NCI-H187 (cell line): ENCODE measurements at places on chromosomes 3 and 15.

GRCh38 chr15:73714695-73715301 is 30.6 kb downstream of the CD276 start:
- no peak for DNase-seq

DNA sequence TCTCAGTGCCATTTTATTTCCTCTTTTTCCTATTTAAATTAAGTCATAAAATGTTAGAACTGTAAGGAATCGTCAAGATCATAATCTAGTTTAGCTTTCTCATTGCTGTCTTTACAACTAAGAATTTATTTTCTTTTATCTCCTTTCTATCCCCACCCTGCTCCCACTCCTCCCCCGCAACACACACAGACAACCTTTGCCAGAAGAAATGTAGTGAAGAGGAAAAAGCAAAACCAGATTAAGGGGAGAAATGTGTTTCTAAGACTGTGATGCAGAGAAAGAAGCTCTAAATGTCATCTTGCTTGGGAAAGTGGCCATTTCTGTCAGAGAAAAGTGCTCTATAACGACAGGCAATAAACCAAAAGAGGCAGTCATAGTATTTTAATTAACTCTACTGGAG is 78.3 kb upstream of the MLF1 start:
- DNase-seq, result no peak

DNA sequence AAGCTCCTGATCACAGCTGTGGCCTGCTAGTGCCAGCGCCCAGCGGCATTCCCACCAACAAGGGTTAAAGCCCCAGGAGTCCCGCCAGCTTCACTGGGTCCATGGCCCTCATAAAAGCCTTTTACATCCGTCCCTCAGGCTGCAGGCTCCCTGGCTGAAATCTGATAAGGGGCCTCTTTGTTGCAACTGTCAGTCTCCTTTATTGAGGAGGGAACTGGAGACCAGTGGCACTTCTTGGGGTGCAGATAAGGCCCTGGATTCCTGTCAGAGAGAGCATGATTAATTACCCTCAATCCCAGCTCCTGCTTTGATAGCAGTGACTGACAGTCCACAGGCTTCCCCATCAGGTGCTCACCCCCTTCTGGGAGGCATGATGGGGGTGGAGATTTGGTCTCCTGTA is 30.9 kb upstream of the CLK3 start:
- DNase-seq, result no peak

DNA sequence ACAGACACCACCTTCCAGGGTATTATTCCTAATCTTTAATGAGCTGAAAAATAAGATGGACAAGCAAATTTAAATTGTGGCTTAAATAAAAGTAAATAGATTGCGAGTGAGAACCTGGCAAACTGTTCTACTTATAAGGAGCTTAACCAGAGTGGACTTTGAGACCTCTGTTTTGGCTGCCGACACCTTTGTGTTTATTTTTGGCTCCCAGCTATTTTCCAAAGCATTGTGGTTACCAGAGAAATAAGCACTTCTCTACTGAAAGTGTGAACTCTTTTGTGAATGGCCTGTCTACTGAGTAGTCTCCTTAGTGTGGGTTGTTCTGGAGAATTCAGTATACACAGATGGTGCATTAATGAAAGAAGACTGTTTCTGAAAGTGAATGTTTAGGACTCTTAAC is 109.4 kb downstream of the ATP8B4 start:
- DNase-seq, result no peak

DNA sequence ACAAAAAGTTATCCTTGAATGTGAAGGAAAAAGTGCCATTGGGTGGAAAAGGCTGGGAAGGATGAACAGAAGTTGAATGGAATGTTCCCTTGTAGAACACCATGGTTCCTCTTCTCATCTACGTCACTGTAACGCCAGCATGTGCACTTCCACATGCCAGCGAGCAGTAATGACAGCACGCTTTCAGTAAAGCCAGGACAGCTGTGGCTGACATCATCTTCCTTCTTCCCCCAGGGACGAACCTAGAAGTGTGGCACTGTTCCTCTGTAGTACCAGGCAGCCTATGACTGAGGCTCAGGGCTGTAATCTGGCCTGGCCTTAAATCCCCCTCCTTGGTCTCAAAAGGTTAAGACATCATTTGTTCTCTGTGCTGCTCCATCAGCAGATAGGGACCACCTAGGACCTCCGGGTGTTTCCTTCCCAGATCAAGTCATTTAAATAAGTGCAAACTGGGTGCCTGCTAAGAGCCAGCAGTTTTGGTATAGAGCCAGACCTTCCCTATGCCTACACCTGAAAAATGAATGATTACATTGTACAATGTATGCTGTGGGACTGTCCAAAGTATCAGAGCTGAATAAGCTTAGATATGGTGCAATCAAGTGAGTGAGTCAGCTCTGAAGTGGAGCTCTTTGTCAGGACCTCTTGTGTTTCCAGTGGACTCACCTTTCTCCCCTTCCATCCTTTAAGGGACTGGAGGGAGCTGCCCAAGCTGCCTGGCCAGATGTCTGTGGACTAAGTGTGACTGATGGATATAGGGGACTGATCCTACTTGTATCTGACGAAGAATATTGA is 5.6 kb upstream of the SRPRB start:
- DNase-seq, result no peak

GRCh38 chr3:60304112-60304511 is 947.1 kb downstream of the FHIT start:
- no peak for DNase-seq

GRCh38 chr15:52765785-52766184 is 24.4 kb downstream of the ONECUT1 start:
- DNase-seq, result no peak

GRCh38 chr3:45704301-45704943 is 15.2 kb downstream of the SACM1L start:
- DNase-seq, result no peak

DNA sequence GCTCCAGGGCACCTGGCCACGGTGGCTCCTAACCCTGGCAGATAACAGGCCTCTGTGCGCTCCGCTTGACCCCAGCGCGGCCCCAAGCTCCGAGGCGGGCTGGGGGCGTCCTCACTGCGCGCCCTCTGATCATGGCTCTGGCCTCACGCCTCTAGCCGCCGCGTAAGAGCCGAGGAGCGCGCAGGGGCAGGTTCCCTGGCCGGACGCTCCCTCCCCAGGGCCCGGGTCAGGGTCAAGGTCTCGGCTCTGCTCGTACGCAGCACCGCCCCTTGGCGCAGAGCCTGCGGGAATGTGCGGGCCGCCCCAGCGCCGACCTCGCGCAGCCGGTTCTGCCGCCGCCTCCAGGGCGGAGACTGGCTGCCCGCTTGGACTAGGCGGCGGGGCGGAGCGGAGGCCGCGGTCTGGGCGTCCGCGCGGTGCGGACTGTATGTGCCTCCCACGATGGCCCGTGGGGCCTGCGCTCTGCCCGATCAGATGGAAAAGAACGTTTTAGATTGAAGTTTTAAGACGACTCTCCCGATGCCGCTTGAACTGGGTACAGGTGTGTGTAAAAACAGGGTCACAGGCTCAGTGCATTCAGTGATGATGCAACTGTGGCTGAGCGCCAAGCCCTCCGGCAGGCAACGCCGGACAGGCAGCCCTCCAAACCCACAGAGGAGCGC is 40.8 kb downstream of the CHST14 start:
- no peak for DNase-seq

DNA sequence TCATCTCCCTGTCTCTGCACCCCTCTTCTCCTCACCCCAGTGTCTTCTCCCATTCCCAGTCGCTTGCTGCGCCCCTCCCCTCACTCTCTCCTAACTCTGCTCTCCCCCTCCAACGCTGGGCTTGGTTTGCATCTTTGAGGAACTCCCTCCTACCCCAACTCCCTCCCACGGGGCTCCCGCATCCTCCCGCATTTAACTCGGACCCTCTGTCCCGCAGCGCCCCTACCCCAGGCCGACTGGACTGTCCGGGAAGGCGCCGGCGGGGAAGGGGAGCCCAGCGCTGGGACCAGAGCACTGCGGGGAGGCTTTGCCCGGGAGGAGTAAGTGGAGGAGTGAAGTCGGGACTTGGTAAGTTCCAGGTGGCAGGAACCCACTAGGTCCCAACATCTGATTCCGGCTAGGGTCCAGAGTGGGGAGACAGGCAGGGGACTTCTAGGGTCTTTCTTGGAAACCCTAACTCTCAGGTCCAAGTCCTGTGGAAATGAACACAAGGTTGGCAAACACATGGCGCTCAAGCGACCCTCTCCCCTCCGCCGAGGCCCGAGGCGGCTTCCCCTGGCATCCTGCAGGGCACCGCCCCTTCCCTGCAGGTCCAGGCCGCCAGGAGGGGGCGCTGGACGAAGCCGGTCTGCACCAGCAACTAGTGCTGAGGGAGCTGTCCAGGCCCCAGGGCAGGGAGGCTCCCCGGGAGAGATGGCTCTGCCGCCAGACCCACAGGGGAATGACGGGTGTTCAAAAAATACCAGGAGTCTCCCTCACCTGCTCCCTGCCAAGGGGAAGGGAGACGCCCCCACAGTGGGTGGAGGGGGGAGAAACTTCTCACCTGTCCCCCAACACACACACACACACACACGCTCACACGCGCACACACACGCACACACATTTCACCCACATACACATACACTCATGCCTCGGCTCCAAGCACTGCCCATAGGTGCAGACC is 53.2 kb downstream of the LHFPL4 start:
- DNase-seq, result no peak

GRCh38 chr3:128052595-128053351 is 536 bp downstream of the SEC61A1 start:
- no peak for DNase-seq

- DNase-seq, result no peak
Observed at GRCh38 chr3:154235330-154235729, 89.0 kb downstream of the DHX36 start.

DNA sequence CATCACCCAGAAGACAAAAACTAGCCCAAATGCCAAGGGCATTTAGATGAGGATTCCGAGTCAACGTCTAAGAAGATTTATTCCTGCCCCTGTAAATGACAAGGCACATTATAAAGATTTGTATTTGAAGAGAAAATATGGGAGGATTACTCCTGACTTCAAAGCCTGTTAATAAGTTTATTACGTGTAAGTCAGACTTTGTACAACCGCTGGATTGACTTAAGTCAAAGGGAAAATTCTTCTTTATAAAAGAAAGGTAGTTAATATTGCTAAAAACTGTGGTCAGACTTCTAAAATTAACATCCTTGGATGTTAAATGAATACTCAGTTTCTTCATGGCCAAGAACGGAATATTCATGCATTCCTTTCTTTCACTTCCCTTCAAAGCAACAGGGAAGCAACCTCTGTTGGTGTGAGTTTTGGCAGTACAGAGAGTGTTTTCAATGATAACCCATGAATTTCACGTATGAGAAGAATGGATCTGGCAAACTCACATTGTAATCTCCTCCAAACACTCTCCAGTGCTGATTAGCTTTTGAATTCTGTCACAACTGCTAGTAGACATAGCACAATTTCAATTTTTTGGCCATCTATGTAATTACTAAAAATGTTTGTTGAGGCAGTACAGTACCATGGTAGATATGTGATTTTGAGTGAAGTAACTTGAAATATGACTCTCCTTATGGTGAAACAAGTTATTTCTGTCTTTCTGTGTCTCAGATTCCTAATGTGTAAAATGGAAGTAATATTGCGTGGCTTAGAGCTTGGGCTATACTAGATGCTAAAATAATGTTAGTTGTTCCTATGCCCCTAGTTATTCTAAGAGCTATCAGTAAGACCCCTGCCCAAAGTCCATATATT is 62.0 kb downstream of the PLD1 start:
- no peak for DNase-seq

- no peak for DNase-seq
Observed at GRCh38 chr15:39302936-39303335, 277.9 kb upstream of the THBS1 start.

DNA sequence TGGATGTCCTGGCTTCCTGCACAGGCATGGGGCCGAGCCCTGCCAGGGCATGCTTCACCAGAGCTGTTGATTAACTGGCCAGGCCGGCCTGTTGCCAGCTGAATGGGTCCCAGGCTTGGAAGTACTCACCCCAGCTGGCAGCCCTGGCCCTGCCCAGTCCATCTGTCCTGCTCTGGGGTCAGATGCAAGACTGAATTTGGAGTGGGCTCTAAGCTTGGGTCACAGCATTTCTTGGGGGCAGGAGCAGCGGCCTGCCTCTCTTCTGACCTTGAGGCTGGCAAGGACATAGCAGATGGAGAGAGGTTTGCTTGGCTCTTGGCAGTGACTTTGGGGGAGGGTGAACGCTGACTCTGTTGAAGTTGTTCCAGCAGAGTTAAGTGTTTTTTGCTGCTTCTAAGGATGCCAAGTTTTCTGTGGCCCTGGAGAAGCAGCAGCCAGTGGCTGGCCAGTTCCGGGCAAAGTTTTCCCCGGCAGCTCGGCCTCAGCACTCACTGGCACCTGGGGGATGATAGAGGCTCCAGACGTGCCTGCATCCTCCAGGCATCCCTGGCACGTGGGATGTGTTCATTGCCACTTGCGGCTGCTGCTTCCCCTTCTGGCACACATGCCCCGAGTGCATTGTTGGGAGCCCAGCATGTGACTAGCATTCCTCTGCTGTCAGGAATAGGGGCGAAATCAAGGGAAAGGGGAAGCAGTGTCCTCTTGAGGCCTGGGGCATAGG is 22.9 kb downstream of the PDIA5 start:
- DNase-seq, result no peak

DNA sequence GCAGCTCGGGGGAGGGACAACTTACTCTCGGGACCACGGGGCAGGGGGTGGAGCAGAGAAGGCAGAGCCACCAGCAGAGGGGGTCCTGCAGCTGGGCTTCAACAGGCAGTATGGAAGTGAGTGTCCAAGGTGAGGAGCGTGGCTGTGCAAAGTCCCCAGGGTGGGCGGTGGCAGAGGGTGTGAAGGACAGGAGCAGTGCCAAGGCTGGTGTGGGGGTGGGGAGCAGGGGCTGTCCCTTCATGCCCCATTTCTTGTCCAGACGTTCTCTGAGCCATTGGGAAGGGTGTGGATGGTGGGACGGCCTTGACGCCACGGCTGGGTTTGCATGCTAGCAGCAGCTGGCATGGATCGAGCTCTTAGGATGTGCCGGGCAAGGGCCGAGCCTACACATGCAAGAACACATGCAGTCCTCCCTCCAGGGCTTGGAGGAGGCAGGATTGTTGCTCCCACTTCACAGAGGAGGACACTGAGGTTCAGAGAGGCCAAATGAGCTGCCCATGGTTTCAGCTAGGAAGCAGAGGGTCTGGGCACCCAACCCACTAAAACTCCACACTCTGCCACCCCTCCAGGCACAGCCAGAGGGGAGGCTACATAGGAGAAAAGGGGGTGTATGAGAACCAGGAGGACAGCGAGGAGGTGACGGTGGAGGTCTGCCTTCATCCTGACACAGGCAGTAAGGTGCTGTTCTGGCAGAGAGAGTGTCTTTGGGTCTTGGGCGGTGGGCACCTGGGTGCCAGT is 93.6 kb downstream of the TBC1D2B start:
- no peak for DNase-seq

DNA sequence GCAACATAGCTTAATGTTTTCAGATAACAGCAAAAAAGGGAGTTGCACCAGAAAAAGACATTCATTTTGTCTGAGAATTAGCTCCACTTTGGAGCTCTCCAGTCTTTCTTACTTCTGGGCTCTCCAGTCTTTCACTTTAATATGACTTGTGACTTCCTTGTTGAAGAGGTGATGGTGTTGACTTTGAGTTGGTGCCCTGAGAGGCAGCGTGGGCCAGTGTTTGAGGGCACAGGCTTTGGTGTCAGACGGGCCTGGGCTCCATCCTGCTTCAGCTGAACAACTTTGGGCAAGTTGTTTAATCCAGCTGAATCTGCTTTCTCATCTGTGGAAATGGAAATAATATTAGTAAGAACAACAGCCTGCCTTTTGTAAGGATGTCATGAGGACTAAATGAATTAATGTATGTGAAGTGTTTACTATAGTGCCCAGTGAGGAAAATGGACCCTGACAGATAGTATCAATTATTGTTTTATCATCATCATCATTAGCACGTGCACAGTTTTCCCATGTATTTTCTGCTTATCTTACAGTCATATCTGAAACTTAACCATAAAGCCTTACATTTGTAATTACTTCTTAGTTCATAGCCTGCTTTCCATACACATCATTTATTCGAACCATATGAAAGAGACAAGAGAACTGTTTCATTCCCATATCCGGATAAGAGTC is 108.4 kb downstream of the PDE8A start:
- no peak for DNase-seq
